ENCODE measurements at places on chromosomes 12 and 14.

- no peak for DNase-seq
Observed at GRCh38 chr12:44098786-44099185, 262.9 kb downstream of the TMEM117 start.

- DNase-seq, result no peak
Observed at GRCh38 chr12:25975179-25975578, 16.7 kb downstream of the RASSF8 start.

DNA sequence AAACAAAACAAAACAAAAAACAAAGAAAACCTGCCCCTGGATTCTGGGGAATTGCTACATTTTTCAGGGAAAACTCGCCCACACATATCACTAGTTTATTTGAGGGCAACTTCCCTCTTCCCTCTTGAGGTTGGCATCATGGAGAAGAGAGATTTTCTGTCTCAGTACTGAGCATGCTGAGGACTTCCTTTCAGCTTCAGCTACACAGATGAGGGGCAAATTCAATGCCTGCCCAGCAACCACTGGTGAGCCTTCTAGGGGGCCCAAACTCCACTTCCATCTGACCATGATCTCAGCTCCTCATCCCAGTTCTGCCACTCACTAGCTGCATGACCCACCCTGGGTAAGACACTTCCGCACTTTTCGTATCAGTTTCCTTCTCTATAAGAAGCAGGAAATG lies 63.1 kb upstream of the SCN8A start:
- DNase-seq, result no peak

DNA sequence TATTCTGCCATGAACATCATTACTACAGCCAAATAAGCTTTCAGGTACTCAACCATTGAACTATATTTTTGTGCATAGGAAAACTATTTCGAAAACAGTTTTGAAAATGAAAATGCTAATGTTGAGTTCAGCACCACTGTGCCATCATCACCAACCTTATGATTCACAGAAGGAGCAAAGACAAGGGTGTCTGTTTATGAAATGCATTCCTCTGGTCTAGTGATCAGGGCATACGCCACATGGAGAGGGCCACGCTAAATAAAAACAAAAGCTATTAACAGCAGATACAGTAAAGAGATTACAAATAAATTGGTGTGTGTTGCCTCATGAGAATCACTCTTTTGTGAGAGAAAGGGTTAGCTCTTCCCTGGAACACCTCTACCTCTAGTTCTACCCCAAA lies 43.2 kb upstream of the BMAL2 start:
- no peak for DNase-seq
